Mammary epithelial cell (primary cell): ENCODE measurements at places on chromosomes 2 and 18. TPM values are rescaled to one million over a fixed set of nuclear protein-coding genes. Genes with fewer than 3 reads are reported as not detected.

The GATA6 gene
- total RNA-seq, result 3.6 and 5.6 TPM in 2 replicates

The PRSS56 gene
- not detected in 2 replicates for total RNA-seq

The FAM168B gene
- 89.5 and 114 TPM in 2 replicates for total RNA-seq

The CAD gene
- total RNA-seq, result 65.9 and 68.9 TPM in 2 replicates

The CDKL4 gene
- total RNA-seq, result 1.2 TPM in 1 of 2 replicates, not detected in the other
